ENCODE measurements at places on chromosomes 12 and 14.

- no peak for DNase-seq
Measured at GRCh38 chr14:103143506-103143905, 20.2 kb downstream of the TNFAIP2 start.

GRCh38 chr12:13326076-13326475, 129.6 kb downstream of the EMP1 start:
- DNase-seq = no peak

DNA sequence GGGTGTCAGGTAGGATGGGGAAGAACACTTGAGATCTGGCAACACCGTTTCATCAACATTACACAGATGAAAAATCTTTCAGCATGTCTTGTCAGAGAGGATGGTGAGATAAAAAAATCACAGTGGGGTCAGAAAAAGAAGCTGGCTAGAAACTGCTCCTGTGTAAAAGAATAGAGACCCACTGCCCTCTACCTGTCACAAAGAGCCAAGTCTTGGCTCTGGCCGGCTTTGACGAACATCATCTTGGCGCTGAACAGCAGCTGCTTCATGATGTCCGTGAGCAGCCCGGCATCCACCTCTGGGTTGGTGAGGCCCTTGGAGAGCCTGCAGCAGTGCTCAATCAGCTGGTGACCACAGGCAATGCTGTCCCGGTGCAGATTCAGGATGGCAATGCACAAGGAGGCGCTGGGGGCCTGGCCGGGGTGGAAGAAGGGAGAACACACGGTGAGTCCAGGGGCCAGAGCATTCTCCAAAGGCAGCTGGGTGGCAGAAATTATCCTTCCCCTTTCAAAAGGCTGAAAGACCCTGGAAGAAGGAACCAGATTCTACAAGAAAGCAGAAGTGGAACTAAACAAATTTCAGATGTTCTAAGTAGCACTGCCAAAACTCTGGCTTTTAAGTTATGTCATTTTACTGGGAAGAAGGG, 50.2 kb downstream of the ZFYVE26 start:
- no peak for DNase-seq

DNA sequence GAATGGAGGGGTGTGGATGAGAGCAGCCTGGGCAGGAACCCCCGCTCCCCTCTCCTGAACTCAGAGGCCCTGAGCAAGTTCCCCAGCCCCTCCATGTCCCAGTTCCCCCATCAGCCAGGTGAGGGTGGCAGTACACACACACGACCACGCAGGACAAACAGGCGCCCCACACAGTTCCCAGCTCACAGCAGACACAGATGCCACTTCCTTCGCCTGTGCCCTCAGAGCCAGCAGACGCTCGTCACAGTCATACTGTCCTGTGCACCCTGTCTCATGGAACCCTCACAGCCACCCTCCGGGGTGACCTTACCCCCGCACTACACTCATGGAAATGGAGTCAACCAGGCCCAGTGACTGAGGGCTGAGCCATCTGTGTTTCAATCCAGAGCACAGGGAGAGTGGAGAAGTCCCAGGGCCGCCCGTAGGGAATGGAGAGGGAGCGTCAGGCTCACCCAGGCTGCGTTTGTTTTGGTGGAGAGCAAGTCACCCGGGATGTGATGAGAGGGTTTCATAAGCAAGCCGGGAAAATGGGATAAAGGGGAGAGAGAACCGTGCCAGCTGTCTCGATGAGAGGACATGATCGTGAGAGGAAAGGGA, 47.5 kb upstream of the DYNC1H1 start:
- no peak for DNase-seq

DNA sequence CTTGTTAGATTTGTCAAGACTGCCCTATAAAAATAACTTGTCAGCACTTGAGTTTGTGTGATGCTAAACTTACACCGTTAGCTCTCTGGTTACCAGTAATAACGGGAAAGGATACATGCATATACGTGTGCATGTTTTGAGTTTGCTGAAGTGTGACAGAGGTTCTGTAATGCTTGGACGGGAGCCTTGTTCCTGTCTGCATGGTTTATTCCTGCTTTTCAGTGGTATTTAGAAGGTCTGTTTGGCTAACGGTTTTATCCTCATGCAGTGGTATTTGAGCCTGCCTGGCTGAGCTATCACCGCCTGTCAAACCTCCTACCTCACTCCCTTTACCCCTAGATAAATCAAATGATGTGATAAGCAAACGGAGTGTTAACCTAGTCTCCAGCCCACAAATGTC, 305.6 kb downstream of the GALC start:
- no peak for DNase-seq

DNA sequence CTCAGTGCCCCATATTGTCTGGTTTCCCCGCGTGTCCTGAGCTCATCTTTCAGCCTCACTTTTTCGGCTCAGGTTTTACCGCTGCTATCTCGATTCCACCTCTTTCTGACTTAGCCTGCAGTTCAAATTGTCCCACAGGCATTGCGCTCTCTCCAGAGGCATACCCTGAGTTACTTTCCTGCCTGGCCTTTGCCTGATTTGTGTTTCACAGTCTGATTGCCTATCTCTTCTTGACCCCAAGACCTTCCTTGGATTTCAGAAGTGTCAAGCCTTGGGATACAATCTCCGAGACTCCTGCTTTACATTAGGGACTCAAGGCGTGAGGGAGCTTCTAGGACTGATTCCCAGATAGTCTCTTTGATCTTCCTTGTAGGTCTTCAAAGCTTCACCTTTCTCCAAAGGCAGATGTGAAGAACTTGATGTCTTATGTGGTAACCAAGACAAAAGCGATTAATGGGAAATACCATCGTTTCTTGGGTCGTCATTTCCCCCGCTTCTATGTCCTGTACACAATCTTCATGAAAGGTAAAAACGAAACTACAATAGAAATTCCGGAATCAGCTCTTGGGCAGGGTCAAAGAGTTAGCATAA, 629 bp downstream of the LETMD1 start:
- no peak for DNase-seq

DNA sequence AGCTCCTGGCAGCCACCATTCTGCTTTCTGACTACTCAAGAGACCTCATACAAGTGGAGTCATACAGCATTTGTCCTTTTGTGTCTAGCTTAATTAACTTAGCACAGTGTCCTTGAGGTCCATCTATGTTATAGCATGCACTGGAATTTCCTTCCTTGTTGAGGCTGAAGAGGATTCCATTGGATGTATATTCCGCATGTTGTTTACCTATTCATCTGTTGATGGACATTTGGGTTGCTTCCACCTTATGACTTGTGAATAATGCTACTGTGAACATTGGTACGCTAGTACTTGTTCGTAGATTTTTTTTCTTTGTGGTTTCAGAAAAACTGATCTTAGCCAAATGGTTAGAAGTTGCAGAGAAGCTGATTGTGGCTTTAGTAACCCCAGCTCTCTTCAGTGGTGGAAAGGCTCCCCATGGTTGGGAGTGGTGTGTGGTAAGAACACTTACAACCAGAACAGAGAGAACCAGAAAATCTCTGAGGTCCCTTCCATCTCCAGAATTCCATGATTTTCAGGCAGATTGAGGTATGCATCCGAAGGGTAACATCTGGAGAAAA, 118.4 kb downstream of the SAMD4A start:
- no peak for DNase-seq

DNA sequence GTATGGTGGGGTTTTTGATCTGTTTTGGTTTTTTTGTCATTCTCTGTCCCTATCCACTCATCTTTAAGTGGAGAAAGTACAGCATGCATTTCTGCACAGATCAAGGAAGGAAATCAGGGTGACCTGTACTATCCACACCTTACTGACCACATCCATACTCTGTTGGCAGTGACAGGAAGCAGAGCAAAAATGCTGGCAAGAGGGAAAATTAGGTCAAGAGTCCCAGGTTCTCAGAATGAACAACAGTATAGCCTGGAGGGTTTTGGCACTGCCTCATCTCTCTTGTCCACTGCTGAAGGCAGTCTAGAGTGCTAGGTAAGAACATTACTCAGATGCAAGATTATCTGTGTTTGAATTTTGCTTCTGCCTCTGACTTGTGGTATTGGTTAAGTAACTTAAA, 70.7 kb downstream of the TAOK3 start:
- DNase-seq = no peak

GRCh38 chr12:52197371-52198231, 5.8 kb upstream of the KRT80 start:
- DNase-seq = no peak

GRCh38 chr12:88253371-88253978, 111.4 kb downstream of the TMTC3 start:
- no peak for DNase-seq

GRCh38 chr14:95515596-95516552, 576 bp downstream of the SYNE3 start:
- peak; percentile 77 for DNase-seq

GRCh38 chr12:104378427-104378826, 74.9 kb downstream of the EID3 start:
- DNase-seq = no peak

Measured in effector memory CD4-positive, alpha-beta T cell (primary cell).